ENCODE measurements at places on chromosomes 13 and 19.

- no peak for DNase-seq
Observed at GRCh38 chr19:28257396-28257795, 955.6 kb downstream of the UQCRFS1 start.

DNA sequence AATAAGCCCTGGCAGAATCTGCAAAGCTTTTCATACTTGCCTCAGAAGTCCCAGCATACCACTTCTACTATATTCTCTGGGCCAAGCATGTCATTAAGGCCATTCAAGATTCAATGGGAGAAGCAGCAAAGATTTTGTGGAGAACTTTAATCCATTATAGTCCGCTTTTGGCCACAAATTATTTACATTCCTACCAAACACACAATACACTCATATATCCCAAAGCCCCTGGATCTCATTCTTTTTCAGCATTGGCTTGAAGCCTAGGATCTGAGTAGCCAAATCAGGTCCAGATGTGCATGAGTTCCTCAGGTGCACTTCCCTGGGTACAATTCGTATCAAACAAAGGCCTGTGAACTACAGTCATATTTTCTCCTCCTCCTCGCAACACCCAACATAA is 203.4 kb downstream of the NDFIP2 start:
- no peak for DNase-seq

- DNase-seq: no peak
Observed at GRCh38 chr13:28820099-28821051, at the start of gene MTUS2. Gene MTUS2 (plus strand): TSS chr13:28820339.

DNA sequence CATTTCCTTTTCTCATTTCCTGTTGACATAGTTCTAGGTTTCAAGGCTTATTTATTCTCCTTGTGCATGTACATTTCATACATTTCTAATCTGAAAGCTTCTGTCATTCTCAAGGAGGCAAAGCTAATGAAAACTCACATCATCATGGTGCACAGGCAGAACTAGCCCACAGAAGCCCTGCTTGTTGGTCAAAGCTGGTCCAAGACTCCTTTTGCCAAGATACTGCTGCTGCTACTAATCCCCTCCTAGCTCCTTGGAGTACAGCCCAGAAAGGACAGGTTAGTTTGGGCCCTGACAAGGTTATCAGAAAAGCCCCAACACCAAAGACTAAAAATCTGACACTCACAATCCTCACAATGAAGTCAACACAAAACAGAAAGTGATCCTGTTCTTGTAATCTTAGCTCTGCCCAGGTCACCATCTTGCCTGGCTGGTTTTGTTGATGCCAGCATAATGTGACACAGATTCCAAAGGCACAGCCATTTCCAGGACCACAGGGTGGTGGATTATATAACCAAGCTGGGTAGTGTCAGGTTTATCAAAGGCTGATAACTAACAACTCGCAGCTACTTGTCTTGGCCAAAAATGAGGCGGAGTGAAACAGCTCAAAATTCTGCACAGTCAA is 417.4 kb downstream of the NDFIP2 start:
- no peak for DNase-seq

- DNase-seq: no peak
Observed at GRCh38 chr13:99277629-99278028, 19.4 kb upstream of the GPR18 start.

DNA sequence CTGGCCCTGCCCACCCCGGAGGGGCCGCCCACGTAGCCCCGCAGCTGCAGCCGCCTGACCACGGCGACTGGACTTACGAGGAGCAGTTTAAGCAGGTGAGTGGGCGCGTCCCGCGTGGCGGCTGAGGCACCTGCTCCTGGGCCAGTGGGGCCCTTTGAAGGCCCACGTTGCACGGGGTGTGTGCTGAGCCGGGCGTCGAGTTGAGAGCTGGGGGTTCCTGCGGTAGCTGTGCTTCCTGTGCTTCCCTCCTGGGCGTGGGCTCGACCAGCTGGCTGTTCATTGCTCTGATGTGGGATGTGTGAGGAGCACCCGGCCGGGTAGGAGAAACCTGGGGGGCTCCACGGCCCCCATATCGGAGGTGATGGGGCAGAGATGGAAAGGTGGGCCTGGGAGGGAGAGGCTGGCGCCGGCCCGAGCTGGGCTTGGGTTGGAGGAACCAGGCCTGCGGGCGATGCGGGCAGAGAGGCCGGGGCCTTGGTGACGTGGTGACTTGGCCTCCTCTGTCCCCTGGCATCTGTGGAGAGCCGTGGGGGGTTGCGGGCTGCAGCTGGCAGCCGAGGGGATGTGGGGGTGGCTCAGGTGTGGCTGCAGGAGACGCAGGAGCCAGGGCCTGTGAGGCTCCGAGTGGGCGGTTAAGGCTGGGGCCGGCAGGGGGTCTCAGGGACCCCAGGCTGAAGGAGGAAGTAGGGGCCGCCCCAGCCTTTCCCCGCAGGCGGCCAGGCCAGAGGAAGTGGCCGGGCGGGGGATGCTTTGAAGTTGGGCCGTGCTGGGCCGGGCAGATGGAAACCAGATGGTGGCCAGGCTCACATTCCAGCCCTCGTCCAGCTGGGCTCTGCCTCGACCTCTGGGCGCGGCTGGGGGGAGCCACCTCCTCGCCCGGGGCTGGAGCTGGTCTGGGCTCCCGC is 7.1 kb downstream of the ARID3A start:
- peak; percentile 86 for DNase-seq

DNA sequence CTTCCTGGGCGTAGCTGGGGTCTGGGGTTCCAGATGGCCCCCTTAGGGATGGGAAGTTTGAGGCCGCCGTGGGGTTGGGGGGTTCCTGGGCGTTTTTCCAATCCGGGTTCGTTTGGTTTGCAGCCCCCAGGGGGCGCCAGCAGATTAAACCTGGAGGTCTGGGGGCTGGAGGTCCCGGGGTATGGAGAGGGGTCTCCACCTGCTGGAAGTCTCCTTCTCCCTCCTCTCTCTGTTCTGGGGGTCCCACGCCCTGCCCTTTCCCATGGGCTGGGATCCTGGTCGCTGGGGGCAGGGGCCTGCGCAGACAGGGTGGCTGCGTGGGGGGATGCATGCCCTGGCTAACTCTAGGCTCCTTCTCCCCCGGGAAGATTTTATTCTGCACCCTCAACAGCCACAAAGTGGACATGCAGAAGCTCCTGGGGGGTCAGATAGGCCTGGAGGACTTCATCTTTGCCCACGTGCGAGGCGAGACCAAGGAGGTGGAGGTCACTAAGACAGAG is 899 bp downstream of the GIPC3 start:
- no peak for DNase-seq

- DNase-seq: no peak
Observed at GRCh38 chr19:38281811-38282566, 17.6 kb downstream of the SPINT2 start.

Data from right forelimb (tissue), 1 donor.